Muscle of leg (tissue), 16 donors: ENCODE measurements at places on chromosomes 4 and X.
A peak's percentile ranks its signal among the peaks of the same experiment; 100 is the strongest.

DNA sequence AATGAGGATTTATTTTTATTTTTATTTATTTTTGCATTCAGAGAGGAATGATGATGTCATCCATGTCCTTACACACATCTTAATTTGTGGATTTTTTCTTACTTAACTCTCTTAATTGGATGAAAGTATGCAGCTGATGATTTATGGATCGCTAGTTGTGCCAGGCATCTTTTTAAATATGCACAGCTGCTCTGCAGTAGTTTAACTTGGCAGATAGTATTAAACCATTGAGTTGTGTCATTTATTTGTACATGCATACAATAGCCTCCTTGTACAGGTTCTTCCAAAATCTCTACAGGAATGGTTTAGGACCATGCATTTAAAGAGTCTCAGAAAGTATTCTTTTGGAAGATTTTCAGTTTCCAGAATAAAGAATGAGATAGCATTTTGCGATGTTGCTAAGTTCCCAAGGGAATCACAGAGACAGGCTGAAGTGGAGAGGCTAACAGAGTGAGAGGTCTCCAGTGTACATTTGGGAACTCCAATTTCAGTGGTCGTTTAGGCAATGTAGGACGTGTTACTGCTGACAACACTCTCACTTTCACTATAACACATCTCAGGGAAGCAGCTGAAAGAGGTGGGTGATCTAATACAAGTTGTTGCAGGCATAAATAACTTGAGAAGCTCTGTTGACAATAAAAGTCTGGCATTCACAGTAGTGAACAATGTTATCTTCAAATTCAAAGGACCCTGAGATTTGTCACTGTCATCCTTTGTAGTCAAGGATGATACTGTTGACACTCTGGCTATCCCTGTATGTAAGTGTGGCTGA, 49.9 kb upstream of the SCRG1 start:
- peaks cover 23% of the 10 kb centered on the region for H3K4me1 ChIP-seq
- no peaks in the 10 kb centered on the region for H3K36me3 ChIP-seq
- H3K4me3 ChIP-seq = no peak overlapping the region
- peak; percentile 79 for DNase-seq
- peak overlapping the region; percentile 74 for H3K27ac ChIP-seq

DNA sequence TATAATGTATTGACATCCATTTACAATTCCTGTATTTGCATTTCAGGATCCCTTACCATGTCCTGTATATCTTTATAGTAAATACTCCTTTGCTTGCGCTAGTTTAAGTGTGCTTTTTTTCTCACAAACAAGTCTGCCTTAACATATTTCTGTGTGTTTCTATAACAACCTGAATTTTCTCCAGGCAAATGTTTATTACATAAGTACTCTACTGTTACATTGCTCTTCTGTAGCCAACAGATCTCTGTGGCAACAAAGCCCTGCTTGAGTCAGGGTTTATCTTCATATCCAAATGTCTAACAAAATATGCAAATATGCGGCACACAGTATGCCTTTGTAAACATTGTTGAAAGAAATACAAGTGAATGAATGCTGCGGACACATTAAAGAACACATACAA, 625.5 kb downstream of the TLL1 start:
- no peak overlapping the region for H3K4me3 ChIP-seq
- no peaks in the 10 kb centered on the region for H3K36me3 ChIP-seq
- no peaks in the 10 kb centered on the region for H3K4me1 ChIP-seq
- peak; percentile 89 for DNase-seq
- H3K27ac ChIP-seq = no peak overlapping the region

DNA sequence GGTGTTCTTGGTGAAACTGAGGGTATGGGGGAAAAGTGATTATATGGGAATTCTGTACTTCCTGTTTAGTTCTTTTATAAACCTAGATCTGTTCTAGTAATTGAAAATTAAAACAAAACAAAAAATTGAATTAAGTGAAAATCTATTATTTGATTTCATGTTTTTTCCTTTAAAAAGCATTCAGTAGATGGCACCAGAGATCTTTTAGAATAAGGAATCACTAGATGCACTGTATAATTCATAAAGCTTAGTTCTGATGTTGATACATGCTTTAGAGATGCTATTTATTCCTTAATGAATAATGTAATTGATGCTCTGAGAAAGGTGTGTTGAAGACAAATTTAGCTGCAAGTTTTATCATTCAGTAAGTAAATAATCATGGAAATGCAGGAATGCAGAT, 87.3 kb downstream of the LCORL start:
- no peak overlapping the region for H3K27ac ChIP-seq
- H3K36me3 ChIP-seq = no peaks in the 10 kb centered on the region
- no peak for DNase-seq
- H3K4me3 ChIP-seq = no peak overlapping the region
- no peaks in the 10 kb centered on the region for H3K4me1 ChIP-seq

DNA sequence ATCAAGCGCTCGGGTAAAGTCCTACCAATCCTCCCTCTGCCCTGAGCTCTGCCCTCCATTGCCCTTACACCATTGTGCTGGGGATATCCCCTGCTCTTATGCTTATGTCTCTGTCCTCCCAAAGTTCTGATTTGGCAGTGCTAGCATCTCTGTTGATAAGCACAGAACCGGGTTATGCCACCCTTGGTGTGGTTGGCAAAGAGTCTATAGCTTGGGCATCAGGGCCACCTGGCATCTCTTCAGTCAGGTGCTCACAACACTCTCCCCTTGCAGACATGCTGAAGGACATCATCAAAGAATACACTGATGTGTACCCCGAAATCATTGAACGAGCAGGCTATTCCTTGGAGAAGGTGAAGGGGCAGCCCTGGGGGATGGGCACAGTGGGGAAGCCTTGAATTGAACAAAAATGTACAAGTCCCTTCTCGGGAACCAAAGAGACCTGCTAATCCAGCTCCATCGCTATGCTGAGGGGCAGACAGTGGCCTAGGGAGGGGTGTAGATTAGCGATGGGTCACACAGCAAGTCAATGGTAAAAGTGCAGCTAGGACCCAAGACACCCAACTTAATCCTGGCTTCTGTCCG, 3.8 kb downstream of the MAGED2 start:
- H3K36me3 ChIP-seq = peaks cover 70% of the 10 kb centered on the region
- H3K4me3 ChIP-seq = no peak overlapping the region
- H3K27ac ChIP-seq = no peak overlapping the region
- H3K27me3 ChIP-seq = peaks cover 4% of the 10 kb centered on the region
